ENCODE measurements at places on chromosomes 5 and 9.

DNA sequence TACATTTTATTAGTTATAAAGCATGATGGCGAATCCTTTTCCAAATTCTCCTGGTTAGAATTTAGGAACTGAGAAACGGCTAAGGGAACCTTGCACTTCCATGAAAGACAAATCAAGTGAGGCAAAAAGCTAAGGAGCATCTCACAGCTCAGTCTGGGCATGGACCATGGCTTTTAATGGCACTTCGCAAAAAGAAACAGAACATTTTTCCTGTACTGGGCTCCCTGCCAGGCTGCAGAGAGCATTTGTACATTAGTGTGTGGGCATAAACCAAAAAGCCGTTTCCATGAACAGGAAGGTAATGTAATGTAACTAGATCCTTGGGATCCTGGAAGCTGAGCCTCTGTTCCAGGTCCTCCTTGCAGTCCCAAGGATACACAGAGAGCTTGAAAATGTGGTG lies 354.2 kb downstream of the MRPS30 start:
- no peak for DNase-seq

- no peak for DNase-seq
These were observed 168.1 kb downstream of the EFNA5 start for GRCh38 chr5:107502676-107503060.

GRCh38 chr9:112569186-112569585 lies 82.6 kb downstream of the KIAA1958 start:
- peak; percentile 99 for DNase-seq

- no peak for DNase-seq
These were observed 26.0 kb upstream of the SYK start for GRCh38 chr9:90775657-90776056.

DNA sequence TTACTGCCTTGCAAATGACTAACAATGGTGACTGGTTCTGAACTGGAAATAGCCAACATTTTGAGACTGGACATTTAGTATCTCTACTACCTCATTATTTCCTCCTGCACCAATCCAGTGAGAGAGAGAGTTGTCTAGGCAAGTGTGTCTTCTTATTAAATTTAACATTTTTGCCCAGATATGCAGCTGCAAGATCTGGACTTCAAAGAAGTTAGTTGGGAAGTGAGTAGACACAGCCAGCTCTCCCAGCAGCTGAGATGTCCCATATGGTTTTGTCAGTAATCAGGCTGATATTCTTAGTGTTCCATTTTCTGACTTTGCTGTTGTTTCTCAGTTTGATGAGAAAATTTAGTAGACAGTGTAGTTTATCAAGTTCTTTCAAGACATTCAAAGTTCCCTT lies 1778.8 kb upstream of the CDH6 start:
- no peak for DNase-seq

GRCh38 chr9:69970001-69970533 lies 73.6 kb upstream of the MAMDC2 start:
- no peak for DNase-seq

GRCh38 chr9:14442956-14443355 lies 129.0 kb upstream of the NFIB start:
- DNase-seq = no peak

DNA sequence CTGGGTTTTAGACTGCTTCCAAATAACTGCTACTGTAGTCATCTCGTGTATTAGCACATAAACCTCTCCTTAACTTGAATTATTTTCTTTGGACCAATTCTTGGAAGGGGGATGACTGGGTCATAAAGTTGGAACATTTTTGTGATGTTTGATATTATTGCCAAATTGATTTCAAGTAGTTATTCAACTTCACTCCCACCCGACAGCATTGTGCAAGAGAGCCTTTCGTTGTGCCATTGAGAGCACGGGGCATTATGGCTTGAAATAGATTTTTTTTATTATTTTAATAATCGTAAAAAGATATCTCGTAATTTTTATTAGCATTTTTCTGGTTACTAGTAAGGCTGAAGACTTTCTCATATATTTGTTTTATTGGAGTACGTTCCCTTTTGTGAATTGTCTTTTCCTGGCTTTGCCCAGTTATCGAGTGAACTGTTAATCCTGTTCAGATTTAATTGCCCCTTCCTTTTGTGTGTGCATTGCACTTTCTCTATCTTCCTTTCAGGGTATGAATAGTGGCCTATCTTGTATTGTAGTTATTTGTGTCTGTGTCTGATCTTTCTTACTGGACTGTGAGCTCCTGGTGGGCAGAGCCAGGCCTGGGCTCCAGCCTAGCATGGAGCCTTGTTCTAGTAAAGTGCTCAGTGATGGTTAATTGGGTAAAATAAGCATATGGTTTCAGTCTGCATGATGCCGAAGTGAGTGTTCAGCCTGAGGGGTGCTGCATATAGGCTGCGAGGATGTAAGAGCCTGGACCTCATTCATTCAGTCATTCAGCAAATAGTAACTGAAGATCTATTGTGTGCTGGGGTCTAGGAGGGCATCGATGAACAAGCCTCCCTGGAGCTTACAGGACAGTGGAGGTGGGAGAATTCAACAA lies 93.5 kb upstream of the SHB start:
- DNase-seq = no peak

DNA sequence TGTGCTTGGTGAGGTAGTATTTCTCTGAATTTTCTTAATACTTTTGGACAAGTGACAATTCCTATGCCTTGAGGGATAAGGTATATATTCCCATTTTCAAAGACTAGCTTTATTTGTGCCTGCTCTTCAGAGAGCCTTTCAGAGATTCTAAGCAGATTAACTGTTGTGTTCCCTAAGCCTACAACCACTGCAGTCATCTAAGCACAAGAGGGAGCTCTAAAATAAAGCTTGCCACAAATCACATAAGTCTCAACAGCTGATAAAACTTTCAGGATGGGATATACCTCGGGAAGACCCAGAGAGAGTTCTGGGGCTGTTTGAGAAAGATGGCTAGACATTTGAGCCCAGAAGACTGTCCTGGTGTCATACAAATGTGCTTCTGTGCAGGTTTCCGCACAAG lies 157.3 kb downstream of the CYLC2 start:
- DNase-seq = no peak

- DNase-seq = no peak
These were observed 109.8 kb upstream of the EDIL3 start for GRCh38 chr5:84494453-84494852.

DNA sequence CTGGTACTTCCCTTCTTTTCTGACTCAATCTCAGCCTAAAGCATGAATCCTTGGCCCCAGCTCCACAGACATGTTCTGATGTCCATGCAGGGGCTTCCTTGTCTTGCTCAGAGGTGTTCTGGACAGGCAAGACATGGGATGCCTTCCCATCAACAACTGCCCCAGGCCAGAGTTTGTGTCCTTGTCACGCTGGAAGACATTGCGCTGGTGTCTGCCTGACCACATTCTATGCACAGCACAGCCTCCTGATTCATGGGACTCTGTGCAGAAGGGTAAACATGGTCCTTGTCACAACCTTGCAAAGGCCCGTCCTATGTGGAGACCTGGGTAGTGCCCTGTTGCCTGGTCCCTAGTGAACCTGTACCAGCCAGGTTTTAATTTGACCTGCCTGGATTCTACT lies 212.2 kb downstream of the FSTL4 start:
- DNase-seq = no peak

DNA sequence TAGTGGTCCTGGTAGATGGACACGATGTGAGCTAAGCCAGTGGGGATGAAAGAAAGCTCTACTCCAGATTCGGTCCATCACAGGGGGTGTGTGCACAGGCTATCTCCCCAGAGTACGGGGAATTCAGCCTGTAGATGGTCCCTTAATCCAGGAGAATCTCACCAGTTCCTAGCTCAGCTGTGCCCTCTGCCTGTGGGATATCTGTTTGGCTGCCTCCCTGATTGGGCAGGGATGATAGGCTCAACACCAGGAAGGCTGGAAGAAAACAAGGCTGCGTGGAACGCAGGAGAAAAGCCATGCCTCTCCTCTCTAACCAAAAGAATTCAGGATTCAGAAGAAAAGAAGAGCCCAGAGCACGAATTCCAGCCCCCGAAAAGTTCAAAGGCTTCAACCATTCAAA lies 40.9 kb downstream of the VLDLR start:
- no peak for DNase-seq

DNA sequence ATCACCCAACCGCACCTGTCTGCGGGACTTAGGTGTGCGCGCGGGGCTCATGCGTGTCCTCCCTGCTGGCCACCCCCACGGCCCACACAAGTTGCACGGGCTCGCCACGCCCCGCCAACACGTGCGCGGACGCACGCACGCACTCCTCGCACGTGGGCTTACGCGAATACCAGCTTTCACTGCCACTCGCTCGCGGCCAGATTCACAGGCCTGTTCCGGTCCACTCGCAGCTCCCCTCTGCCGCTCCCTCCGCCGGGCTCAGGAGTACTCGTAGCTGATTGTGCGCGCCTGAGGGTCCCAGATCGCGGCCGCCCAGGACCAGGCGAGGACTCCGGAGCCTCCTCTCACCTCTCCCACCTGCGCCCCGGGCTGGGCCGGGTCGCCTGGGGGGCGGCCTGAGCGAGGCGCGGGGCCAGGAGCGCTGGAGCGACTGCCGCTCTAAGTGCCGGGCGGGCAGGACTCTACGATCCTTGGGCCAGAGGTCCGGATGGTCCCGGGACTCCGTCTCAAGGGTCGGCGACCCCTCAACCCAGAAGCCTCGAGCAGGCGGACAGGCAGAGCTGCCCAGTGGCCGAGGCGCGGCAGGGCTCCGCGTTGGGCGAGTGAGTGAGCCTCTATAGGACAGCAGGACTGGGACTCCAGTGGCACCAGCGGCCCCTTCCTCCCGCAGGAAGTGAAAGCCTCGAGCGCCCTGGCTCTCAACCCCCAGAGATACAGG lies 3.4 kb downstream of the PCDHGC5 start:
- DNase-seq = no peak

GRCh38 chr5:94254214-94254613 lies 364.2 kb downstream of the KIAA0825 start:
- no peak for DNase-seq

DNA sequence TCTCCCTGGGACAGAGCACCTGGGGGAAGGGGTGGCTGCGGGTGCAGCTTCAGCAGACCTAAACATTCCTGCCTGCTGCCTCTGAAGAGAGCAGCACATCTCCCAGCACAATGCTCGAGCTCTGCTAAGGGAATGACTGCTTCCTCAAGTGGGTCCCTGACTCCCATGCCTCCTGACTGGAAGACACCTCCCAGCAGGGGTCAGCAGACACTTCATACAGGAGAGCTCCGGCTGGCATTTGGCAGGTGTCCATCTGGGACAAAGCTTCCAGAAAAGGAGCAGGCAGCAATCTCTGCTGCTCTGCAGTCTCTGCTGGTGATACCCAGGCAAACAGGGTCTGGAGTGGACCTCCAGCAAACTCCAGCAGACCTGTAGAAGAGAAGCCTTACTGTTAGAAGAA lies 77.2 kb downstream of the SLCO6A1 start:
- DNase-seq = no peak
